NT2/D1 (cell line): ENCODE measurements at places on chromosomes 12 and 14.

DNA sequence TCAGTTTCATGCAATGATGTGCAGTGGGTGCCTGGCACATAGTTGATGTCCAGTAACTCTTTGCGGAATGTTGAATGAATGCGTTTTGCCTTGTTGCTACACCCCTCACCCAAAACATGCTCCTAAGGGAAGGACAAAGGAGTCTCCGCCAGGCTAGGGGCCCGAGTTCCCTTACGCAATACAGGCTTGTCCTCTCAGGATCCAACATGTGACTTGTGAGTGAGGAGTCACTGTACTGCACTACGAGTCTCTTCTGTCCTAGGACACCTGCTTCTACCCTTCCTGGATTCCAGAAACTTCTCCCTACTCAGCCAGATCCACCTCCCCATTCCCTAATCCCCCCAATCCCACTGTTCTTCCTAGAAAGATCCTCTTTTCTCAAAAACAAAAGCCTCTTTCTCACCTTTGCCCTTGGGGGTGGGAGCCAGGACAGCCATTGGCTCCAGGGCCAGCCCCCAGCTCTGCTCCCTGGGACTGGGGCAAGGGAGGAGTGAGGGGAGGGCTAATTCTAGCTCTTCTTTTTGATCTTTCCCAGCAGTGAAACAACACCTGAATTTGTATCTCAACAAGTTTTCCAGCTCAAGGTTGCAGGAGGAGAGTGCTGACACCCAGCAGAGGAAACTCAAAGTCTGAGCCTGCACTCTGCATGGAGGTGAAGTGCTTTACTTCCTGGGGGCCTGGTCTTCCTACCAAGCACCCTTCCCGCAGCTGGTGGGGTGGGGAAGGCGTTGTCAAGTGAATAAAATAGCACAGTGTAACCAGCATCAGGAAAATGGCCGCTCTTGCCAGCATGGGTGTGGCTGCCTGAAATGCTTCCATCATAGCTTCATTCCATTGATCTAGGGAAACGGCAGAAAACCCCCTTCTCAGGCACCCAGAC, 3.4 kb upstream of the OTUB2 start:
- DNase-seq: no peak

DNA sequence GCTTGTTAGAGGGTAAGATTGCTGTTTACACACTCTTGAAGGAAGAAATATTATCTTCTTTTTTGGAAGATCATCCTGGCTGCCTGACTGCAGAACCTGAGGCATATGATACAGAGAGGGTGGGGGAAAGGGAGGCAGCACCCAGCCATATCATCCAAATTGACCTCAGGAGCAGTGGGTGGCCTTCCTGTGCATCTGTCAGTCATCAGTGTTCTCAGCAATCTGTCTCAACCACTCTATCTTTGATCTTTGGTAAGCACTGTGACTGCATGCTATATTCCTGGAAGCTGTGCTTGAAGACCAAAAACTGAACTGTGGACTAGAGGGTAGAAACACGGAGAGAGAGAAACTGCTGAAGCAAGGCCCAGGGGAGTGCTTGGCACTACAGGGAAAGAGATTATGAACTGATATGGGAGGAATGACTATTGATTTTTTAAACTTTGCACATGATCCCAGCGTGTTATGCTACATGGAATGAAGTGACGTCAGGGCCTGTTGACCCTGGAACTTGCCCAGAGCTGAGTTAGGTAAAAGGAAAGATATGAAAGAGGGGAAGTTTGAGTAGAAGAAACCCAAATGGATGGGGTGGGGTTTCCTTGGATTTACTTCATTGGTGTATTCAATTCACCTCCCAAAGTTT, 171.5 kb downstream of the ASCL1 start:
- DNase-seq: no peak

DNA sequence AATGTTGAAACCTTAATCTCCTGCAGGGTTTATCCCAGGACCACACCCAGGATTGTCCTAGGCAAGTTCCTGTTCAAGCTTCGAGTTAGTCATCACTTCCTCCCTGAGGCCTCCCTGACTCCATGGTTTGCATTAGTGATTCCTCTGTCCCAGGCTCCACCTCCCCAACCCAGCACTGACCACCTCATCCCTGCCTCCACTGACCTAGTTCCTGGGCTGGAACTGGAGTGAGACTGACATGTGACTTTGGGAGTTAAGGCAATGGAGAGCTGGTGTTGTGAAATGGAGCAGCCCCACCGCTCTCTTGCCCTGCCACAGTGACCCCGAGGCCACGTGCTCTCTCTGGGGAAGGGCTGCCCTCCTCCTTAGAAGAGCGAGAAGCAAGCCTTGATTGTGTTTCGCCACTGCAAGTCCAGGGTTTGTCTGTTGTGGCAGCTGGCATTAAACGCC, 15.8 kb upstream of the DTX1 start:
- no peak for DNase-seq

DNA sequence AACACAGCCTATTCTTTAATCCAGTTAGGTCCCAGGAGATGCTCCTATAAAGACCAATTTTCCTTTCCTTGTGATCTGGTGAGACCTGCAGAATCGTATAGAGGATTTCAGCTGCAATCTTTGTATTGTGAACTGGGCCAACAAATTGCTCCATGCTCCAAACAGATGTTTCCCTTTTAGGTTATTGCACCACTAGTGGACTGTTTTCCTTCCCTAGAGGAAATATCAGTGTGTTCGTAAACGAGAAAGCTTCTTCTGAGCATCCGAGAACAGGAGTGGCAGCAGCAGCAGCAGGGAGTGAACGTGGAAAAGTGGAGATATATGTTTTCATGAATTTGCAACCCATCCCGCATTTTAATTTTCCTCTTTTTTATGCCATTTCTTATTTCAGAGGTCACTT, 344.1 kb upstream of the PDE3A start:
- DNase-seq: no peak

- no peak for DNase-seq
These were observed 40.9 kb upstream of the GSG1 start for GRCh38 chr12:13144266-13144828.

DNA sequence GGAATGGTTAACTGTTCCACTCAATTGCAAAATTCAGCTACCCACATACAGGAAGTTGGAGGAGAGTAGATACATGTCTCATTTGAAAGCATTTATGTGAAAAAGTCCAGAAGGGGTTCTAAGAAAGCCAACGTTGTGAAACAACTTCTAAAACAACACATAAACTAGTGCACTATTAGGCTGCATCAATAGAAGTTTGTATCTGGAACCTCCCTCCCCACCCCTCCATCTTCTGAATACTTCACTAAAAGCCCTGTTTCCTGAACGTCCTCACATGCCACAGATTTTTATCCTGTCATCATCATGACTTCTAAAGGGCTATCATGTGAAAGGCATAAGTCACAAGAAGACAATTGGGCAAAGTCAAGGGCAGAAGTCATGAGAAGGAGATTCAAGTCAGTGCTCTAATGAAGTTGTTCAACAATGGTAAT, 5.5 kb downstream of the KRT79 start:
- no peak for DNase-seq

- no peak for DNase-seq
These were observed 7.4 kb downstream of the INF2 start for GRCh38 chr14:104696671-104697316.

GRCh38 chr12:100391856-100392255, 35.0 kb downstream of the SLC17A8 start:
- no peak for DNase-seq

DNA sequence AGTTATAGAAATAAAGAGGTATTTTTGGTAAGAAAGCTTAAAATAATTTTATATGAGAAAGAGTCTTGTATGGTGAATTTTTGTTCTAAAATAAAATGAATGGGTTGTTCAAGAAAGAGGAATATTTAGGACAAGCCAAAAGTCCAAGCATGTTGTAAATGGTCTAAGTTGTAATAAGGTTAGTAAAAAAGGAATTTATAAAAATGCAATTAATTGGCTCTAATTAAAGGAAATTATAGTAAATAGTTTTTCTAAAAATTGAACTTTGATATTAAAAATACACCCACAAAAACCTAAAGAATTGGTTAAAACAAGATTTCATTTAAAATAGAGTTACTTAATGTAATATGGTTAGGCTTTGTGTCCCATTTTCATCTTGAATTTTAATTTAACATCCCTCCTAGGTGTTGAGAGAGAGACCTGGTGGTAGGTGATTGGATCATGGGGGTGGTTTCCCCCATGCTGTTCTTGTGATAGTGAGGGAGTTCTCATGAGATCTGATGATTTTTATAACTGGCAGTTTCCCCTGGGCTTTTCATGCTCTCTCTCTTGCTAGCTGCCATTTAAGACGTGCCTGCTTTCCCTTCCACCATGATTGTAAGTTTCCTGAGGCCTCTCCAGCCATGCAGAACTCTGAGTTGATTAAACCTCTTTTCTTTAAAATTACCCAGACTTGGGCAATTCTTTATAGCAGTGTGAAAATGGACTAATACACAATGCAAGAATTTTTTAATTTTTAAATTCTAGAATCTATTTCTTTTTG, 13.0 kb downstream of the SLC22A17 start:
- DNase-seq: no peak

- no peak for DNase-seq
These were observed 377.7 kb downstream of the NUAK1 start for GRCh38 chr12:105761075-105761474.

GRCh38 chr12:104752881-104753280, 205.2 kb downstream of the SLC41A2 start:
- DNase-seq: no peak
